Heart right ventricle (tissue), 16 donors: ENCODE measurements at places on chromosomes 6 and 20. TPM values are rescaled to one million over a fixed set of nuclear protein-coding genes. Genes with fewer than 3 reads are reported as not detected.

Gene BMP6
- polyA plus RNA-seq: 0.59 TPM

Gene HRH3
- polyA plus RNA-seq: not detected

Gene ARFGEF3
- polyA plus RNA-seq: 0.73 TPM

Gene C20orf202
- 0.23 TPM for polyA plus RNA-seq

Gene TNXB
- polyA plus RNA-seq: 96.7 TPM

Gene RAMACL
- polyA plus RNA-seq: 0.29 TPM

Gene GNAS-AS1
- polyA plus RNA-seq: 0.06 TPM

Gene AGER
- 3.1 TPM for polyA plus RNA-seq

Gene C6orf15
- not detected for polyA plus RNA-seq

Gene NPEPL1
- 46.7 TPM for polyA plus RNA-seq

Gene MLIP
- polyA plus RNA-seq: 153 TPM

Gene KCTD20
- 13.4 TPM for polyA plus RNA-seq

Gene FAM135A
- polyA plus RNA-seq: 13.7 TPM

Gene SLCO4A1
- 21.7 TPM for polyA plus RNA-seq

DNA sequence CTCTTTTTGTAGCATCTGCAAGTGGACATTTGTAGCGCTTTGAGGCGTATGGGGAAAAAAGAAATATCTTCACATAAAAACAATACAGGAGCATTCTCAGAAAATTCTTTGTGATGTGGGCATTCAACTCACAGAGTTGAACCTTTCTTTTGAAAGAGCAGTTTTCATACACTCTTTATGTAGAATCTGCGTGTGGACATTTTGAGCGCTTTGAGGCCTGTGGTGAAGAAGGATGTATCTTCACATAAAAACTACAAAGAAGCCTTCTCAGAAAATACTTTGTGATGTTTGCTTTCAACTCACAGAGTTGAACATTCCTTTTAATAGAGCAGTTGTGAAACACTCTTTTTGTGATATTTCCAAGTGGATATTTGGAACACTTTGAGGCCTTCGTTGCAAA, 598.4 kb upstream of the ZNF337 start:
- no peak for DNase-seq

GRCh38 chr20:32263398-32263954, 14.0 kb upstream of the KIF3B start:
- DNase-seq: no peak

GRCh38 chr6:11961923-11962322, 50.2 kb upstream of the HIVEP1 start:
- DNase-seq: no peak

- DNase-seq: no peak
These were observed 12.5 kb upstream of the BFSP1 start for GRCh38 chr20:17543531-17544131.

GRCh38 chr6:145368075-145368474, 367.2 kb downstream of the EPM2A start:
- peak; percentile 25 for DNase-seq

GRCh38 chr6:24749297-24749696, 25.4 kb upstream of the GMNN start:
- no peak for DNase-seq

GRCh38 chr20:46708172-46708860, 1.1 kb upstream of the SLC2A10 start:
- no peak for DNase-seq

GRCh38 chr20:43028470-43028869, 161.2 kb downstream of the PTPRT start:
- DNase-seq: no peak

DNA sequence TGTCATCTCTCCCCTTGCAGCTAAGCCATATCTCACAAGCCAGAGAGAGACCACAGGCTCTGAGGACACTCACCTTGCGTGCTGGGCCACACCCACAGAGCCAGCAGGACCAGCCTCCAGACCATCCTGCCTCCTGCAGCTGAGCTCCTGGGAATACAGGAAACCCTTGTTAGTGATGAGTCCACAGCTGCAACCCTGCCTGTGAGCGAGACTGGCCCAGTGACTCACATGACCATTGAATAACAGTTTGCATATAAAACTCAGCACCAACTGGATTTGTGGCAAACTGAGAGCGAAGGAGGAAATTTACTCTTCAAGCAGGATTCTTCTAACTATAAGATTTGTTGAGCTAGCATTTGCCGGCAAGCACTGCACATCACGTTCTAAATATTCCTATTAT, 3.0 kb downstream of the THBS2 start:
- no peak for DNase-seq

- DNase-seq: no peak
These were observed 44.7 kb upstream of the FOXQ1 start for GRCh38 chr6:1267057-1267732.

DNA sequence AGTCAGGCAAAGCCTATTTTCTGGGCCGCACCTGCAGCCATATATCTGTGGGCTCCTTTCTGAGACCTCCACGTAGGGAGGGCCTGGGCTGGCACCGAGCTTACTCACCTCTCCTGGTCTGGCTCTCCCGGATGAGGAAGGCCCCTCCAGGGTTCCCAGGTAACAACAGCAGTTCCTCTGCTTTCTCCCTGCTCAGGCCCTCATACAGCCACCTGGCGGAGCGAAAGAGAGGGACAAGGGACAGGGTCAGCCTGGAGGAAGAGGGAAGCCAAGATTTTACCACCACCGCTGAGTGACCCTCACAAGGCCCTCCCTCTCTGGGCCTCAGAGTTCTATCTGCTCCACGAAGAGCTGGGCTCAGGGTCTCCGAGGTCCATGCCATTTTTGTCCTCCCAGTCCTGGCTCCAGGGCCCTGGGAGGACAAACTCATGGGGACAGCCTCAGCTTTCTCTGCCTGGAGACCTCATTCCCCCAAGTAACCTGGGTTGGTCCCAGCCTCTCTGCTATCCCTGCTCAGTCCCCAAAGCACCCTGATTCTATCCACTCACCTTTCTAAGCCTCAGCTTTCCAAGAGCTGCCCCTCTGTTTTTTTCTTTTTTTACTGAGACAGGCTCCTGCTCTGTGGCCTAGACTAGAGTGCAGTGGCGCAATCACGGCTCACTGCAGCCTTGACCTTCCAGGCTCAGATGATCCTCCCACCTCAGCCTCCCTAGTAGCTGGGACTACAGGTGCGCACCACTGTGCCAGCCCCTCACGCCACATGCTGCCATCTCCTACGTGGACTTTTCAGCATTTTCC, 13.3 kb downstream of the SLA2 start:
- no peak for DNase-seq

- no peak for DNase-seq
These were observed 4.0 kb downstream of the ZSWIM3 start for GRCh38 chr20:45861221-45862075.

DNA sequence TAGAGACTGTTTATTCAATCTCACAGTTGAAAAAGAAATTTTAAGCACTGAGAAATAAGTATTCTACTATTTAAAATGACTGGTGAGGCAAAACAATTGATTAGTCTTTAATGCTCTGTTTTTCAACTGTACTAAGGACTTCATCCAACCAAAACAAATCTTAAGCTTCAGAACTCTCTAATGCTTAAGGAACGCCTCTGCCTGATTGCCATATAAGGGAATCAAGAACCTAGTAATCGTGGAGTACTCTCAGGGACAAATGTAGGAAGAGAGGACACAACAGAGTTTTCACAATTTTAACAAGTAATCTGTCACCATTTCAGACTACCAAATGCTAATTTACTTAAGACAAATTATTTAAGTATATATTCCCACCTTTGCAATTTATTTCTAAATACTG, 16.1 kb downstream of the FBXO30 start:
- no peak for DNase-seq

GRCh38 chr6:133240511-133241085, 559 bp upstream of the EYA4 start:
- DNase-seq: peak; percentile 25

GRCh38 chr6:31083742-31084354, 28.5 kb downstream of the C6orf15 start:
- DNase-seq: peak; percentile 53

- no peak for DNase-seq
These were observed 928.3 kb upstream of the FLRT3 start for GRCh38 chr20:15265581-15266309.

GRCh38 chr6:50718566-50718965, 5.2 kb downstream of the TFAP2D start:
- DNase-seq: no peak

- no peak for DNase-seq
These were observed 242.5 kb downstream of the PACRG start for GRCh38 chr6:162970246-162970645.

DNA sequence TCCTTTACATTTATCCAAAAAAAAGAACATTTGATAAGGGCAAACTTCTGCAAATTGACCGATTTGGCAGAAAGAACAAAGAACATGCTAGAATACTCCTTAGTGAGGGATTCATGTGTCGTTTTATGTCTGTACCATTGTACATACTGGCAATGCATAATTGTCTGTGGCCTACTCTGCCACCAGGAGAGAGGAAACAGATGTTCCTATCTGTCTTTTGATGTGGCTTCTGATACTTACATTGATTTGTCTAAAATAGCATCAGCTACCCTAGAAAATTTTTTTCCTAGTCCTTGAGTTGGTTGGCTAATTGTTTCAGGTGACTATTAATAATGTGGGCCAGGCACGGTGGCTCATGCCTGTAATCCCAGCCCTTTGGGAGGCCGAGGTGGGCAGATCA, 654.1 kb downstream of the KIF16B start:
- DNase-seq: no peak

GRCh38 chr6:121430514-121431460, 4.7 kb upstream of the GJA1 start:
- no peak for DNase-seq

GRCh38 chr6:37242429-37243052, 15.0 kb upstream of the TBC1D22B start:
- DNase-seq: no peak

- no peak for DNase-seq
These were observed 18.8 kb upstream of the CLPSL2 start for GRCh38 chr6:35757456-35758123.

- DNase-seq: no peak
These were observed 56.1 kb upstream of the PRND start for GRCh38 chr20:4665591-4665990.

DNA sequence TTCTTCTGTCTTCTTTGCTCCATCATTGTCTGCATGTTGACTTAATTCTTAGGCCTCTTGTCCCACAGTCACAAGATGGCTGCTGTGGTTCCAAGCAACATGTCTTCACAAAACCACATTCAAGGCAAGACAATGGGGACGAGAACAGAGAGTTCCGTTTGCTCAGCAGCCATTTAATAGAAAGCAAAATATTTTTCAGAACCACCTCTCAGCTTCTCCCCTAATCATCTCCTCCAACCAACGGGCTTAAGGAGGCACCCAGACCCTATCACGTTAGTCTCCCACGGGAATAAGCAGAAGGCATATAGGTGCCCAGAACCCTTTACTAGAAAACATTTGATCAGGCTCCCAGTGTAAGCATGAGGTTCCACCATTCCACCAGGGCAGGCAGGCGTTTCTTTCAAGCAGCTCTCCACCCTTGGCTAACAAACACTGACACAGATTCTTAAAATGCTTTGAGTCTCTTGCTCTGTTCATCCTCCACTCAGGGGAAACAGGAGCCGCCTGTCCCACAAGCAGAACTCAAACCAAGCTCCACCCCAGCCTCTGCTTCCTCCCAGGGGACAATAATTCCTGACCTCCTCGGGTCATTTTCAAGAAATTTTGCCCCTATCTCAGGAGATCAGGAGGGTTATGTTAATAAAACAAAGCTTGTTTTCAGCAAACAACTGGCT, 19.0 kb downstream of the BMP7 start:
- no peak for DNase-seq

GRCh38 chr6:158231551-158232315, 63.6 kb downstream of the GTF2H5 start:
- DNase-seq: peak; percentile 63

GRCh38 chr6:151847064-151847463, 39.6 kb downstream of the ESR1 start:
- peak; percentile 11 for DNase-seq

DNA sequence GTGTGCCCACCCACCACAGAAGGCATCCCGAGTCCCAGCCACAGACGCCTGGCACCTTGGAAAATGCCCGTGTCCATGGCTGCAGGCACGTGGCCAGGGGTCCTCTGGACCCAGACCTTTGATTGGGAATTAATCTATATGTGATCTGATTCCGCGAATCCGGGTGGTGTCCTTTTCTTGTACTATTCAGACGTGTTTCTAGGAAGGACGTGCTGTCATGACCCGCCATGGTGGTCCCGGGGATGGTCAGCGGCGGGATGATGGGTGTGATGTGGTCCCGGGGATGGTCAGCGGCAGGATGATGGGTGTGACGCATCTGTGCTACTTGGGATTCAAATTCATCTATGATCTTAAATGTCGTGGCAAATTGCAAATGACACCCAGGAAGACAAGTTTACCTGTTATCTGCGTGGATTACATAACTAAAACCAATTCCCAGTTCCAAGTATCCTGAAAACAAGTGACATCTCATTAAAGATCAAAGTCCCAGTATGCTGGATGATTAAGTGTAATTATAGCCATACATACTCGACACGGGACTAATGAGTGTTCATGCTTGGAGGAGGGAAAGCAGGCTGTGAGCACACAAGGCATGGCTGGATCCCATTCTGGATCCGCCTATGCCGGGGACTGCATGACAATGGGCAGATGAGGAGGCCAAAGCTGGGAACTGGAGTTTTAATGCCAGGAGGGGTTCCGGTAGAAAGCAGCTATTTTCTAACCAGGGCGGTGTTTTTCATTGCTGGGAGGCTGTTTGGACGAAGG, 256.5 kb downstream of the TAF4 start:
- DNase-seq: no peak

DNA sequence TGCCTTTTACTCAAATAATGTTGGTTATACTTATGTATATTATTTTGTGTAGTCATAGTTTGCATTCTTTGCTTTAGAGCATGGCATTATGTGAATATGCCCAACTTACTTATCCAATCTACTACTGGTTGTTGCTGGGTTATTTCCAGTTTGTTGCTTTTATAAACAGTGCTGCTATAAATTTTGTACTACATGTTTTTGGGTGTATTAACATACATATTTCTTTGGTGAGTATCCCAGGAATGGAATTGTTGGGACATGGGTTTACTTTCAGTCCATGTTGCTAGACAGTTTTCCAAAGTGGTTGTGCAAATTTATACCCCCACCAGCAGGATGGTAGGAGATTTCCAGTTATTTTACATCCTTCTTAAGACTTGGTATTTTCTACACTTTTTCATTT, 157.1 kb upstream of the THEMIS start:
- no peak for DNase-seq

GRCh38 chr20:9594284-9594875, 80.0 kb downstream of the LAMP5 start:
- no peak for DNase-seq

- DNase-seq: no peak
These were observed 208.8 kb downstream of the ARHGAP18 start for GRCh38 chr6:129500958-129501739.
